ENCODE measurements at places on chromosomes 13 and 19.

DNA sequence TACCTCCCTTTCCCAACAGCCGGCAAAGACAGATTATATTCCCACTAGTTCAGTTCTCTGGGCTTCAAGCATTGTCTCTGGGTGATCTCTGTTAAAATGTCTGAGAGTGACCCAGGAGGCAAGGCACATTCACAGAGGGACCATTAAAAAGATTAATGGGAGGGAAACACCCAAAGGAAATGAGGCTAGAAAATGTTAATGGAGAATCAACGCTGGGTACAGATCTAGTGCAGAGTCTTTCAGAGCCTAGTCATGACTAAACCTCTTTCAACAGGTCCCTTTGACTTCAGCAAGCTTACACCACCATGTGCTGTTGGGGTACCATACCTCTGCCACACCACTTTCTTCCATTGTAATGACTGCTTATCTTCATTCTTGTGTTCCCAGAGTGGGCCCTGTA, 358.6 kb downstream of the DCT start:
- DNase-seq, result no peak

DNA sequence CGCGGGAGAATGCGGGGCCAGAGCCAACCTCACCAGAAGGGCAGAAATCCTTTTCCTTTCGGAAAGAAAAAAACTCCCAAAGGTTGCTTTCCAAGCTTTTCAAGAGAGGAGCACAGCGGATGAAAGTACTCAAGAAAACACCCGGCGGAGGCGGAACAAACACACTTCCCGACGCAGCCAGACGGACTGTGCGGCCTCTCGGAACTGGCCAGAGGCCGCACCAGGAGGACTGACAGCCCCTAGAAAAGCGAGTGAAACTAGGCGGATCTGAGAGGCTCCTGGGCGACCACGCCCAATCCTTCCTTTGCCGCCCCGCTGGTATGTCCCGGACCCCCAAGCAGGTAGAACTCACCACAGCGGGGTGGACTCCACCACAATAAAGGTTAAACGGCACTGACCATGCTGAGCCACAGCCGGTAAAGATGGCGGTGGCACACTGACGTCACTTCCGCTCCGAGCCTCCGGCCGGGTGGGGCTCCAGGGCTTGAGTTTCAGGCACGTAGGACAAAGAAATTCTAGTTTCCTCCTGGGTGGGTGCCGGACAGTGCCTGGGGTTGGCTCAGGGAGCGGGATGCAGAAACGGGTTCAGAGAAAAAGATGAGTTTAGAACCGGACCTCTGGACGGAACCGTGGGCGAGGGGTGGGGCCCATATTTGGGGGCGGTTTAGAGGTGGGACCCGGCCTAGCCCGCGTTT, at the start of gene ZNF562:
Gene ZNF562 (minus strand): TSS at position 438 of the 695 bp plus-strand sequence. CDS start 14,356 bp downstream, outside the sequence.
- peak; percentile 55 for DNase-seq

- DNase-seq, result no peak
These were observed 88.4 kb downstream of the IRS2 start for GRCh38 chr13:109697936-109698335.

- no peak for DNase-seq
These were observed 30.1 kb downstream of the SCEL start for GRCh38 chr13:77565635-77566034.

DNA sequence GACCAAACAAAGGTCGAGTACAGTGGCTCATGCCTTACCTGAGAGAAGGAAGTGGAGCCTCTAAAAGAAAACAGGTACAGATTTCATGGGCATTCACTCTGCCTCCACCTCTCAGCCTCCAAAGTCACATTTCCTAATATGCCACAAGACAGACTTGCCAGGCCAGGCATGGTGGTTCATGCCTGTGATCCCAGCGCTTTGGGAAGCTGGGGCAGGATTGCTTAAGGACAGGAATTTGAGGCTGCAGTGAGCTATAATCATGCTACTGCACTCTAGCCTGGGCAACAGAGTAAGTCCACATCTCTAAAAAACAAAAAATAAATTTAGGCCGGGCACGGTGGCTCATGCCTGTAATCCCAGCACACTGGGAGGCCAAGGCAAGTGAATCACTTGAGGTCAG, 10.9 kb upstream of the DNMT1 start:
- DNase-seq, result no peak

GRCh38 chr13:41554180-41554579, 96.8 kb downstream of the RGCC start:
- DNase-seq, result no peak

- DNase-seq, result no peak
These were observed 7.9 kb downstream of the PIP5K1C start for GRCh38 chr19:3692141-3693024.

DNA sequence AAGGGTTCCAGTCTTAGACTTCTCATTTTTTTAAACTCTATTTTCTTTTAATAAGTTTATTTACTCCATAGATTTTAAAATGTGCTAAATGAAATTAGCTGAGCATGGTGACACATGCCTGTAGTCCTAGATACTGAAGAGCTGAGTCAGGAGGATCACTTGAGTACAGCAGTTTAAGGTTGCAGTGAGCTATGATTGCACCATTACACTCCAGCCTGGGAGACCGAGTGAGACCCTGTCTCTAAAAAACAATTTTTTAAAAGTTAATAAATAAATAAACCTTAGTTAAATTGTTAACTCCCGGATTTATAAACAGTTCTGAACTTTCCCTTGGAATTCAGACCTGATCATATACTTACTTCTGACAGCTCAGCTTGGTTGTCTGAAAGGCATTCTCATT, 32.5 kb downstream of the PCDH20 start:
- no peak for DNase-seq

DNA sequence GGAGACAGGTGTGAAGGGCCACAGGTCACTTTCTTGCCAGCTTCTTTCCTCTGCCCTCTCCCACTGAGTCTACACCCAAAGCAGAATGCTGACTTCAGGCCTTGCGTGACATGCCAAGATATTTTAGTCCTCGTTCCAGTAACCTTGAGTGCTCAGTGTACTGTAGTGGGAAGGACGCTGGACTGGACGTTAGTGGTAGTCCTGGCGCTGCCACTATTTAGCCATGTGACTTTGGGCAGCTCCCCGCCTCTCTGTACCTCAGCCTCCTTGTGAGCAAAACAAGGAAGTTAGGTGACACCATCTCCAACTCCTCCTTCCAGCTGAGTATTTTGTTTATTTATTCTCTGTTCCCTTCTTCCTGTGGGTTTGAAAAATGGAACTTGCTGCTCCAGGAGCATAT, 86.1 kb downstream of the FRY start:
- no peak for DNase-seq

- peak; percentile 90 for DNase-seq
These were observed 52.0 kb downstream of the SLC7A1 start for GRCh38 chr13:29543230-29544215.

DNA sequence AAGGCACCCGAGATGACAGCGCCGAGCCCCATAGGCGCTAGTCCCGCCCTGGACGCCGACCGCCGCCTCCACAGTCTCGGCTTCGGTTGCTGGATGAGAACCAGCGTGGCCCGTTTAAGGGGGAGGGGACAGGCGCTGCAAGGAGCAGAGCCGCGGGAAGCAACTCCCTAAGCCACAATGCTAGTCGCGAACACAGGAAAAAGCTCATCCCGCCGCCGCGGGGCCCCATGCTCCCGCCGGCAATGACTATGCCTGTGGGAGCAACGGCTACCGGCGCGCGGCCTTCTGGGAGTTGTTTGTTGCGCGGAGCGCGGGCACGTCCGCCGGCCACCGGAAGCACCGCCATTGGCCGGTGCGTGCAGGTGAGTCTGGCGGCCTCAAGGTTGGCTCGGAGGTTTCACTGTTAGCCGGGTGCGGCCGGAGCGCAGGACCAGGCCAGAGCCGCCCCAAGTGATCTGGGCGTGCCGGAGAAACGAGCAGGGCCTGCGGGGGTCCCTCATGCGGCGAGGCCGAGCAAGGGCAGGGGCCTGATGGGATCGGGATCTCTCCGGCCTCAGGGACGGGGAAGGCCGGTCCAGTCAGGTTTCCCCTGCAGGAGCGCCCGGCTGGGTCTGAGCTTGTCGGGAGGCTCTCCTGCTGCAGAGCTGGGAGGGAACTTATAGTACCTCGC, at the start of gene ZNF544:
Gene ZNF544 (plus strand): TSS at position 330 of the 670 bp plus-strand sequence. CDS start 15,110 bp downstream, outside the sequence.
- DNase-seq, result peak; percentile 89

DNA sequence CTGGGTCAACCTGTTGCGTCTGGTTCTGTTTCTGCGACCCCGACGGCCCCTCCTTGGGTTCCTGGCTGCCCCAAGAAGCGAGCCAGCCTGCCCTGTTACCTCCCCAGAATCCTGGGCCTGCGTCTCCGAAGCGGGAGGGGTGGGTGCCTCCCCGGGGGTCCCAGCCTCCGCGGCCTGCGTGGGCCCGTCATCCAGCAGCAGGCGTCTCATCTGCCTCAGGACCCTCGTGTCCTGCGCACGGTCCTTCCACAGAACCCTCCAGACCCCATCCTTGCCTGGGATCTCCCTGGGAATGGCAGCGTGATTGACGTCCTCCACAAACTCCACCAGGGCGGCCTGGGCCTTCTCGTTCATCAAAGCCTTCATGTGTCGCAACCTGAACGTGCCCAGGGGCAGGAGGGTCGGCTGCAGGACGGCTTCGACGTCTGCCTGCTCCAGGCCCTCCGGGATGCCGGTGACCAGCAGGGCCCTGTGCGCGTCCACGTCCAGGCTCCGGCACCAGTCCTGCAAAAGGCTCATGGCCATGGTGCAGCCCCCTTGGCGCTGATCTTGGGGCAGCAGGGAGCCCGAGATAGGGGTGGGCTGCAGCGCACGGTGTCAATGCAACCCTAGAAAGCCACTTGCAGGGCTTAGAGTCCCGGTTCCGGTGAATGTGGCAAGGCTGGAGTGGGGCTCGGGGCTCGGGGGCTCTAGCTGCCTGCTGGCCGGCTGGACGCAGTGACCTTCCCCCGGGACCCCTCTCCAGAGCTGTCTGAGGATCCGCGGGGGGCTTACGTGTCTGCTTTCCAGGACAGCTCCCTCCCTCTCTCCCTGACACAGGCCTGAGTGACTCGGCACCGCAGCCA, 504 bp downstream of the PNMA8B start:
- DNase-seq, result peak; percentile 69

DNA sequence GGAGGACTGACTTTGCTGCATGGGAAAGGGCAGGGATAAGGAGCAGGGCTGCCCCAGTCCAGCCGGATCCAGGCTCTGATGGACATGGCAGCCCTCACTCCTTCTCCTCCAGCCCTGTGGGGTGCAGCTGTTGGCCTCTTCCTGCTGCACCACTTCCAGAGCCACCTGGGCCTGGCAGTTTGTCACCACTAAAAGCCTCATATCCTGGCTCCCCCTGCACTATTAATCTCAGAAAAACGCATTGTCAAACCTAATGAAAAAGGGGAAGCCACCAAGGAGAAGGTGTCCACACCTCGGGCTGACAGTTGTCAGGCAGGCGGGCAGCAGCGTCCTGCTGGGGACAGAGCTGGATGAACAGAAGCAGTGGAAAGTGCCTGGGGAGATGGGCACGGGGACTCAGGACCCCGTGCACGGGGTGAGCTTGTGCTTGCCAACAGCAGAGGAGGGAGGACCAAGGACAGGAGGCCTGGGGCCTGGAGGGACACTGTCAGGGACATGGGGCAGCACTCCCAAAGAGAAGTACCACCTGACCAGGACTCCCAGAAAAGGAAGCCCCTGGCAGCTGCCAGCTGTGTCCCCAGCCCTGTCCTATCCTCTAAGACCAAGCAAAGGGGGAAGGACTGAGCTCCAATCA, 151.1 kb upstream of the TSHZ3 start:
- DNase-seq, result peak; percentile 25

DNA sequence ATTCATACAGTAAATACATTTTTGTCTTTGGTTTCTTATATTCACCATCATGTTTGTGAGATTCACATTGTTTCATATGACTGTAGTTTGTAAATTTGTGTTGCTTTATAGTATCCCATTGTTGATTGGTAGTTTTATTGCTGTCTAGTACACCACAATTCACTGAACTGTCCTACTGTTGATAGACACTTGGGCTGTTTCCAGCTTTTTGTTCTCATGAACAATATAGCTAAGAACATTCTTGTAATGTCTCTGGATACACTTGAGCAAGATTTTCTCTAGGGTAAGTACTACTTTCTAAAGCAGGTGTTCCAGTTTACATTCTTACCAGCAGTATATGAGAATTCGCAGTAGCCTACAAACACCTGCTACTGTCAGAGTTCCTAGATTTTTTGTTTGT, 37.8 kb downstream of the SKA3 start:
- DNase-seq, result no peak

DNA sequence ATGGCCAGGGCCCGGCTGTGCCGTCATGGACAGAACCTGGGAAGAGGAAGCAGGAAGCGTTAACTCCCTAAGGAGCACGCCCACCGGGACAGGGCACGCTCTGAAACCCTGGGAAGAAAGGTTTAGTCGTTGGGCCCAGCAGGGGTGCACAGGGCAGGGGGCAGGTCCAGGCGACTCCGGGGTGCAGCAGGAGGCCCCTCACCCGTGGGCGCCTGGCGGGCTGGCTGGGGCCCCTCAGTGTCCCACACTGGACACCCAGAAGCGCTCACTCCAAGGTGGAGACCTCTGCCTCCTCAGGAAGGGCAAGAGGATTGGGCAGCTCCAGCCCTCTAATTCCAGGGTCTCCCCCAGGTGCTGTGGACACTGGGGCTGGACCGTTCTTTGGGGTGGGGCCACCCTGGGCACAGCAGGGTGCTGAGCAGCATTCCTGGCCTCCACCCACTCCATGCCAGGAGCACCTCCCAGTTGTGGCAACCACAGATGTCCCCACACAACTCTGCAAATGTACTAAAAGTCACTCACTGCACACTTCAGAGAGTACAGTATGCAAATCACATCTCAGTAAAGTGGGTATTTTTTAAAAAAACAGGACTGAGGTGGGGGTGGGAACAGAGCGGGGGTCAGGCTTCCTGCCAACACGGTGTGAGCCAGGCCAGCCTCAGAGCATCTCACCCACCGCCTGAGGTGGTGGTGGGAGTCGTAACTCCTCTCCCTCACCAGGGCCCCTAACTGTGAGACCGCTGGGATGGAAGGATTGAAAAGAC, 35.2 kb downstream of the PIP5K1C start:
- no peak for DNase-seq

DNA sequence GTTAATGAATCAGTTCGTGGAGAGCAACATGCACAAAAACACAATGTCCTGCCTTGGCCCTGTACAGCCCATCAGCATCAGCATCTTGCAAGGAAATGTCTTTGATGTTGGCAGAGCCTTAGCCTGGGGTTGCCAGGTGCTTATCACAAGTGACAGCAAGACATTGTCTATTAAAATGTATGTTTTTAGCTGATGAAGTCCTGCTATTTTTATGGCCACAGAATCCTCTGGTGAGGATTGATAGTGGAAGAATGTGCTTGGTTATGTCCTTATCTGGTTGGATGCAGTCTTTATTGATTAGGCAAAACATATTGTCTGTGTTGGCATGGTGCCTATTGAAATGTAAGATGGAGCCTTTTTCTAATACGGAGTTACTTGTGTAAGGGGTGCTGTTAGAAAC, 1427.0 kb upstream of the MIR17HG start:
- DNase-seq, result no peak

DNA sequence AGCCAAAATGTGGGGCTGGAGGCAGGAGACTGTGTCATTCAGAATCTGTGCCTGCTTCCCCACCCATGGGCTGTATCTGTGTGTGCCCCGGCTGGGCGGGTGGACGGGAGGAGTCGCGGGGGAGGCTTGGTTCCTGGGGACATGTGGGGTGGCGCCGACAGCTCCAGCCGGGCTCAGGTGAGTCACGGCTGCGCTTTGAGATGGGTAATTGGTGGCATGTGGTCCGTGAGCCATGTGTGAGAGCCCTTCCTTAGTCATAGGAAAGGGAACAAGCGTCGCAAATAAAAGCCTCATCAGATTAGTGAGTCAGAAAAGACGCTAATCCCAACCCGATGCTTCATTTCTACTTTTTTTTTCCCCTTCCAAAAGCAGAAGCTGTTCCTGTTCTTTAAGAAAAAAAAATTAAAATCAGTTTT, 118.6 kb upstream of the ZNF536 start:
- DNase-seq, result peak; percentile 83

Data from islet precursor cell (in vitro differentiated cells).